ENCODE measurements at places on chromosomes 13 and 19. TPM values are rescaled to one million over a fixed set of nuclear protein-coding genes. Genes with fewer than 3 reads are reported as not detected.
A peak's percentile ranks its signal among the peaks of the same experiment; 100 is the strongest.

DNA sequence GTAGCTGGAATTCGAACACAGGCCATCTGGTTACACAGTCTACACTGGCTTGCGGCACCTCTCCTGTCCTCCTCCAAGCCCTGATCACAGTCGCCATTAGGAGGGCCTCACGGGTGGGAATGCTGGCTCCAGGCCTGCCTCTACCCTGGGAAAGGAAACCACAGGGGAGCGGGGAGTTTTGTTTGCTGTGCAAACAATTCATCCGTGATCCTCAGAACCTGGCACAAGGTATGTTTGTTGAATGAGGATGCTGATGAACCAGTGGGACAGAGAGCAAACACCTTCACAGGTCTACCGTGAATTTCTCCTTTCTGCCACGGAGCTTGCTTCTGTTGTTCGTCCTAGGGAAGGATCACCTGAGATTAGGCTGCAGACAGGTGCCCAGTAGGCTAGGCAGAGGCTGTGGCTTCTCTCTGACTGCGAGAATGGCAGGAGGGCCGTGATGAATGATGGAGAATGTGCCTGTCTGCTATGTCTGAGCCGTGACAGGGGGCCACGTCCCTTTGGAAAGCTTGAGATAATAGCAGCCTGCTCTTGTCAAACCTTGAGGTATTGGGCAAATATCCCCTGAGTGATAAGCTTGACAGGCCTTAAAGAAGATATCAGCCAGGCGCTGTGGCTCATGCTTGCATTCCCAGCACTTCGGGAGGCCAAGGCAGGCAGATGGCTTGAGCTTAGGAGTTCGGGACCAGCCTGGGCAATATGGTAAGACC lies 36.7 kb downstream of the PIN1 start:
- H3K27ac ChIP-seq, result no peak overlapping the region
- H3K4me1 ChIP-seq, result peaks cover 2% of the 10 kb centered on the region
- no peak for DNase-seq
- no peak overlapping the region for H3K4me3 ChIP-seq
- H3K27me3 ChIP-seq, result no peaks in the 10 kb centered on the region

GRCh38 chr13:50592412-50593155 lies 250.9 kb downstream of the DLEU7 start:
- no peak overlapping the region for H3K4me3 ChIP-seq
- no peaks in the 10 kb centered on the region for H3K27me3 ChIP-seq
- no peaks in the 10 kb centered on the region for H3K36me3 ChIP-seq
- no peak for DNase-seq
- H3K27ac ChIP-seq, result no peak overlapping the region

DNA sequence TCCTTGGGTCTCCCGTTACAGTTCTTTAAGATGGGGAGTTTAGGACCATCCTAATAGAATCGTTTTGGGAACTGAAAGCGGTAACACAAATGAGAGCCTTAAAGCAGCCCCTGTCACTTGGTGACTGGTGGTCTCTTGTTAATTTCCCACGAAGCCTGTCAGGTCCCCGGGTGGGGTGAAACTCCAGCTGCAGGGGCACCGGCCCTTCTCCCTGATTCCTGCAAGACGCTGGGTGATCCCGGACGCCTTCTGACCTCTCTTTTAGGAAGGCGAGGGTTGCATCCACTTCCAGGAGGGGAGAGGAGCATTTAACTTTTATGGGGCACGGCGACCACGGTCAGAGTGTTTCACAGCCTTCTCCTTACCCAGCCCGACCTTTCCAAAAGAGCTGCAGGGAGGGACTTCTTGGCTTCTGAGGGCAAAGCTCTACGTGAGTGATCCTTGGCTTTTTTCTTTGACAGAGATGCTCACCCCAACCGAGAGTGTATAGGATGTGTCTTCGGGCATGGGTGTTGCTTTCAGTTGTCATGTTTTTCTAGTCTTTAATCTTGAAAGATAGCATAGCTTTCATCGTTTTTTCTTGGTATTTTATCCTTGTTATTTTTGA lies 688 bp downstream of the ZNF225 start:
- peak; percentile 4 for DNase-seq
- H3K4me1 ChIP-seq, result peaks cover 12% of the 10 kb centered on the region
- H3K27me3 ChIP-seq, result no peaks in the 10 kb centered on the region
- peaks cover 44% of the 10 kb centered on the region for H3K36me3 ChIP-seq

- no peak overlapping the region for H3K4me3 ChIP-seq
- H3K4me1 ChIP-seq, result peaks cover 41% of the 10 kb centered on the region
- peaks cover 18% of the 10 kb centered on the region for H3K27me3 ChIP-seq
- H3K36me3 ChIP-seq, result no peaks in the 10 kb centered on the region
Measured at GRCh38 chr19:16266586-16266942, 58.1 kb upstream of the KLF2 start.

- no peak for DNase-seq
- no peaks in the 10 kb centered on the region for H3K36me3 ChIP-seq
- H3K4me3 ChIP-seq, result no peak overlapping the region
- H3K27ac ChIP-seq, result no peak overlapping the region
- H3K4me1 ChIP-seq, result no peaks in the 10 kb centered on the region
Measured at GRCh38 chr13:67148161-67148571, 82.0 kb downstream of the PCDH9 start.

- H3K4me1 ChIP-seq, result peaks cover 28% of the 10 kb centered on the region
- H3K4me3 ChIP-seq, result no peak overlapping the region
- peak; percentile 94 for DNase-seq
- no peaks in the 10 kb centered on the region for H3K27me3 ChIP-seq
- H3K27ac ChIP-seq, result peak overlapping the region; percentile 58
- peaks cover 1% of the 10 kb centered on the region for H3K36me3 ChIP-seq
Measured at GRCh38 chr19:41951686-41952172, 7.4 kb downstream of the RABAC1 start.

DNA sequence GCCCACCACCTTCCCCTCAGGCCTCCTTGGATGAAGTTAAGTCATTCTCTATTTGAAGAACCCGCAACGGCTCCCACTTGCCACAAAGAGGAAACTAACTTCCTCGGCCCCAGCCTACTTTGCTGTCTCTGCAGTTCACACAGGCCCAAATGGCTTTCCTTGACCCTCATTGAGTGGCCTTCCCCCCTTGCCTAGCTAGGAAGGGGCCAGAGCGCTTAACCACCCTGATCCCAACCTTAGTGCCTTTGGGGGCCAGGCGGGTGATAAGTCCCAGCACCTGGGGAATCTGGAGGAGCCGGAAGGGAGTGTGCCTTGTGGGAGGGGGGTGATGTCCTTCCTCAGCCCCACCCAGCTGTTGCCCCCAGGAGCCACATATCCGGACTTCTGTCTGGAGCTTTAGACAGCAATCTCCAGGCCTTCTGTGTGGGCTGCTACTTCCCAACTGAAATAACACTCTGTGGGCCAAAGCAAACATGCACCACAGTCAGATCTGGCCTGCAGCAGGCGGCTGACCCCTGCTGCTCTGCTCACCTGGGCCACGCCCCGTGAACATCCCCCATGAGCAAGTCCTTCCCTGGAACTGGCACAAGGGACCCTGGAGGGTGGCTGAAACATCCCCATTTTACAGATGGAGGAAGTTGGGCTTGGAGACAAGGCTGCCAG lies 10.5 kb downstream of the NECTIN2 start:
- H3K27me3 ChIP-seq, result no peaks in the 10 kb centered on the region
- H3K4me1 ChIP-seq, result no peaks in the 10 kb centered on the region
- no peaks in the 10 kb centered on the region for H3K36me3 ChIP-seq
- no peak for DNase-seq
- H3K4me3 ChIP-seq, result no peak overlapping the region
- no peak overlapping the region for H3K27ac ChIP-seq

The SBSN gene
- total RNA-seq, result not detected
